ENCODE measurements at places on chromosomes 13 and 19.

GRCh38 chr13:99658261-99658991, 157.2 kb downstream of the TM9SF2 start:
- peak; percentile 11 for DNase-seq

GRCh38 chr13:110705356-110705825, 525 bp downstream of the CARS2 start:
- DNase-seq, result no peak

DNA sequence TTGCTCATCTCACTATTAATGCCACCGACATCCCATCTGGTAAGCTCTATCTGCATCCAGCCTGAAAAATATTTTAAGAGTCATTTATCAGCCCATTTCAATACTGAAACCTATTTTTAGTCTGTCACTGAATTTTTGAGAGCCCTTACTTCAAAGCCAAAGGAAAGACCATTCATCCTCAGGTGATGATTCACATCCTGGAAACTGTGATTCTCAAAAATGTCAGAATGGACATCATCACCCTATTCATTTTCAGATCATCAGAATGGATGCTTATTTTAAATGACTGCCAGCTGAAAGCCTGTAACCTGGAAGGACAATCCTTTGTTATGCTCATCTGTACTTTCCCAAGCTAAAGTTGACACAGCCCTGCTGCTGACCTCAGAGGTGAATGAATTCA, 27.0 kb downstream of the TNFSF11 start:
- no peak for DNase-seq

DNA sequence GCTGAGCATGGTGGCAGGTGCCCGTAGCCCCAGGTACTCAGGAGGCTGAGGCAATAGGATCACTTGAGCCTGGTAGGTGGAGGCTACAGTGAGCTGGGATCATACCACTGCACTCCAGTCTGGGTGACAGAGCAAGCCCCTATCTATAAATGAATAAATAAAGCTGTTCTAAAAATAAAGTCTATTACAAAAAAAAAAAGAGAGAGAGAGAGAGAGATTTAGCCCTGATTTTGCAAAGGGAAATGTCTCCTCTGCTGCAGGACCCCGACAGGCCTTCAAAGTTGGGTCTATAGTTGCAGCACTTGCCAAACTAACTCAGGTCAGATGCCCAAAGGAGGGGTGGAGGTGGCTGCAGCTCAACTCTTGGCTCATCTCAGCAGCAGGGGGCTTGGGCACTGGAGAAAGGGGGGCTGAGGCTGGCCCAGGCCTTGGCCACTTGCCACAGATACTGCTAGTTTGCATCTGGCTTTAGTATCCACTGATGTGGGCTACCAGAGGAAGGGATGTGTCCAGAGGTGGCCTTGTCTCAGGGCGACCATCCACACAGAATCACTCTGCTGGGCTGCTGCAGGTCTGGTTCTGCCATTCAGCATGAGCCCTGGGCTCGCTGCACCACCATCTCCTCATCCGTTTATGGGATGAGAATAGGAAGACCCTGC, 30.8 kb upstream of the AKT2 start:
- DNase-seq, result no peak

Measured in T-helper 2 cell treated with Interferon-gamma antibody and Interleukin-4, amounts not matched to agents 5 μg/mL and 100 μg/mL, for 36 hours (primary cell).